ENCODE measurements at places on chromosomes 16 and 17.

DNA sequence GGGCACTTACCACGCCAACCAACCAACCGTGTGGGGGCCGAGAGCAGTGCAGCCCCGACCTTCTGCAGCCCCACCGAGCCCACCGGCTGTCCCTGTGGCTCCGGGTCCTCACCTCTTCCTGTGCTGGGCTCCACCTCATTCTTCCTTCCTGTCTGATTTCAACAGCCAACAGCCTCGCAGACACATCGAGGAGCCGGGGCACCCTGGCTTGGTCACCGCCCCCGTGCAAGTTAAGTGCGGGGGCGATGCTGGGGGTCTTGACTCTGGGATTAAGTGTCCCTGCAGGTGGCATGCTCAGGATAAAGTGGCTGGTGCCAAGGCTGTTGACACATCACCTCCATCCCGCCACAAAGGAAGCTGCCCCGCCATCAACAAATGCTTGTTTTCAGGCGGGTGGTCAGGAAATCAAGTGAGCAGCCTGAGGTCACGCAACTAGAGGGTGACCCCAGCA lies at the start of gene NLRC3:
Gene NLRC3, minus strand, starts transcription at position 102 of the 451 bp plus-strand sequence. CDS start 12,367 bp downstream, outside the sequence.
- DNase-seq, result no peak

GRCh38 chr16:70756071-70756470 lies 44.9 kb downstream of the VAC14 start:
- no peak for DNase-seq

DNA sequence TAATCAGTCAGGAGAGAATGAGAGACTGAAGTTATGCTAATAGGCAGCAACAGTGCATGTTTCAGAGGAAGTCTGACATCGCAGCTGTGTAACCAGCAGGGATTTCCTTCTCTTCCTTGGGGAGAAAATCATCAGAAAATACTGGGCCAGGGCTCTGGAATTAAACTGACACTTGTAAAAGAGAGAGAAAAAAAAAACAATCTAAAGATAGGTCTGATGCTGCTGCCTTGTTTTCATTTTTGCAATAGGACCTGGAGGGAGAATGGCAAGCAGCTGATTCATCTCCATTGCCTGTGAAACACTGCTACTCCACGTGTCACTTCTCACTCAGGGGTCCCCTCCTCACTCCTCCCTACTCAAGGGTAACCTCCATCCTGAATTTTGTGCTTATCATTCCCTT lies 17.7 kb upstream of the CORO6 start:
- DNase-seq, result no peak

- DNase-seq, result no peak
These were observed 82.4 kb upstream of the CLEC3A start for GRCh38 chr16:77939968-77940367.

DNA sequence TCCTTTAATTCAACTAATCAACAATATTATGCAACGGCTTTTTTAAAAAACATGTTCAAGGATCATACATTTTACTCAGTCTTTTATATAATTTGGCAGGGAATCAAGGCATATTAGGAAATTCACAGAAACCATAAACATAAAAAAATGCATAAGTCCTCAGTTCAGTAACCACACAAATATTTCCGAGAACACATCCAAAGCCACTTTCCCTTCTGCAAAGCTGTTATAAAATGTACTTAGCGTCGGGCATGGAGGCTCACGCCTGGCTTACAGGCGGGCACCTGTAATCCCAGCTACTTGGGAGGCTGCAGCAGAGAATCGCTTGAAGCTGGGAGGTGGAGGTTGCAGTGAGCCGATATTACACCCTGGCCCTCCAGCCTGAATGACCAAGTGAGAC lies 9.7 kb upstream of the ZC3H7A start:
- no peak for DNase-seq

GRCh38 chr16:1309888-1310831 lies 724 bp downstream of the UBE2I start:
- no peak for DNase-seq

GRCh38 chr17:17191346-17191792 lies 14.8 kb downstream of the PLD6 start:
- DNase-seq, result no peak

- DNase-seq, result no peak
These were observed 2.0 kb downstream of the AOC3 start for GRCh38 chr17:42853004-42853403.

DNA sequence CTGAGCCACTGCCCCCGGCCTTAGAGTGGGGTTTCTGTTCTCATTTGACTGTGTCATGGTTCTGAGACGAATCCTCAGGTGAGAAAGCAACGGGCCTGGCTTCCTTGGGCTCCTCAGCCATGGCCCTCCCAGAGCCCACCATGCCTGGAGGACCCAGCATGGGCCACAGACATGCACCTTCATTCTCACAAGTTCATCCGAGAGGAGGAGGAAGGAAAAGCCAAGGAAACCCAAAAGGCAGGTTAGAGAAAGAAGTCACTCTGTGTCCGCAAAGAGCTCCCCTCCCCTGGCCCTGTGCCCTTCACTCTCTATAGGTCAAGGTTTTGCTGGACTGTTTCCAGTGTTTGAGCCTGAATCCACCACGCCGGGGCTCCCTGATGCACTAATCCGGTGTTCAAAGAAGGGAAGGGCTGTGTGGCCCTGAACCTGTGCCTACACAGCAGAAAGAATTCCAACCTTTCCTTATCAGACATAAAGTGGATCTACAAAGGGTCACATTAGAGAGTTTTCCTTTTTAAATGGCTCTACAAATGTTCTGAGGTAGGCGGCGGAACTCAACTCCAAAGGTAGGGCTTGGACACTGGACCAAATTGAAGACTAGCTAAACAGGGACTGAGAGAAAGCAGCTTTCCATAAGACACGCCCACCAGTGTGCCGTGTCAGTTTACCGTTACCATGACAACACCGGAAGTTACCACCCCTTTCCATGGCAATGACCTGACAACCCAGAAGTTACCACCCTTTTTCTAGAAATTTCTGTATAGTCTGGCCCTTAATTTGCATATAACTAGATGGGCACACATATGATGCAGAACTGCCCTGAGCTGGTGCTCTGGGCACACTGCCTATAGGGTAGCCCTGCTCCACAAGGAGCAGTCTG lies 15.9 kb upstream of the PECAM1 start:
- DNase-seq, result no peak
